ENCODE measurements at places on chromosomes 16 and 17. TPM values are rescaled to one million over a fixed set of nuclear protein-coding genes. Genes with fewer than 3 reads are reported as not detected.

GRCh38 chr16:1450218-1450617 is 5.9 kb upstream of the CCDC154 start:
- no peak for DNase-seq

GRCh38 chr17:65459677-65460347 is 101.6 kb downstream of the AXIN2 start:
- no peak for DNase-seq

DNA sequence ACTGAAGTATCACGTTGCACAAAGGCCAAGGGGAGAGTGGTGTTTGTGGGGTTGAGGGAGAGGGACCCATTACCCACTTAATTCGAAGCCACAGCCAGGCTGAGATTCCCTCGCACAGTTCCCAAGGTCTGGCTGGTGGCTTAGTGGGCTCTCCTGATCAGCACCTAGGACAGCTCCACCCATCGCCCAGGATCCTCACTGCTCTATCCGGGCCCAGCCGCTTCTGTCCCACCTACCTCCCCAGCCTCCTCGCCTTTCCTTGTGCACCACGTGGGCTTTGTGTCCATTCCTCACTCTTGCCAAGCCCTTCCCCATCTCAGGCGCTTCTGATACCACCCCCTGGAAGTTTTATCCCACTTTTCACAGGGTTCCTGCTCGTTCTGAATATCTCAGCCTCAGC is 163.5 kb downstream of the CCT6B start:
- DNase-seq = peak; percentile 65

DNA sequence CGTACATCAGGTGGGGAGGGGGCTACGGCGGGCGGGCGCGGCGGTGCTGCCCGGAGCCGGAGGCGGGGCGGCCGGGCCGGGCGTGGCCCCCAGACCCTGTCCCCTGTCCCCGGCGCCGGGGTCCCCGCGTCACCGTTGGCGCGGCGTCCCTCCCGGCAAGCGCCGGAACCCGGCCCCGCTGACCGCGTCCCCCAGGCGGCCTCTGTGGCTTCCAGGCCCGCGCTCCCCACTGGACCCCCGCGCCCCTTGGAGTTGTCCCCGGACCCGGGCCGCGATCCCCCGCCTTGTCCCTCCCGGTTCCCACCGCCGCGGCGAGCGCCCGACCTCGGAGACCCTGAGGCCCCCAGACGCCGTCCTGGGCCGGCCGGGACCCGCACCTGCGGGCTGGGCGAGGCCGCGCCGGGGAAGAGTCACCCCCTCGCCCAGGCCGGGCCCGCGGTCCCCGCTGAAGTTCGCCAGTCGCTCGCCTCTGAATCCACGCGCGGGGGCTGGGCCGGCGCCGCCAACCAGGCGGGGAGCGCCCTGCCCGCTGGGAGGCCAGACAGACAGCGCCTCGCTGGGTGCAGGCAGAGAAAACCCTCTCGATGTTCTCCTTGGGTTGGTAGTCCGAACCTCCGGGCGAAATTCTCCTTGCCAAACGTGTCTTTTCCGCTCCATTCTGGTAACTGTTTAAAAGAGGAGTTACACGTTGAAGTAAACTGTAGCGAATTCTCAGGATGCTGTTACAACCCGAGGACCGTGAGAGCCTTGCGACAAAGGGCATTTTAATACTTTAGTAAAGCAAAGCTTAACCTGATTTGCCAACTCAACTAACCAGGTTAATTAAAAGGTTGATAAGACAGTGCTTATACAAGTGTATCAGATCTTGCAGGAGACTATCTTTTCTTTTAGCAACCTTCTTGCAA is 761 bp downstream of the GAN start:
- no peak for DNase-seq

- no peak for DNase-seq
These were observed 60.5 kb downstream of the ADAMTS18 start for GRCh38 chr16:77374384-77374783.

The PTGES3L gene
- 66.8 TPM for polyA plus RNA-seq

GRCh38 chr16:58709333-58709732 is 24.8 kb upstream of the SLC38A7 start:
- no peak for DNase-seq

- DNase-seq = no peak
These were observed 741 bp upstream of the DEXI start for GRCh38 chr16:10943064-10943353.

The TRPV3 gene
- 1.5 TPM for polyA plus RNA-seq

DNA sequence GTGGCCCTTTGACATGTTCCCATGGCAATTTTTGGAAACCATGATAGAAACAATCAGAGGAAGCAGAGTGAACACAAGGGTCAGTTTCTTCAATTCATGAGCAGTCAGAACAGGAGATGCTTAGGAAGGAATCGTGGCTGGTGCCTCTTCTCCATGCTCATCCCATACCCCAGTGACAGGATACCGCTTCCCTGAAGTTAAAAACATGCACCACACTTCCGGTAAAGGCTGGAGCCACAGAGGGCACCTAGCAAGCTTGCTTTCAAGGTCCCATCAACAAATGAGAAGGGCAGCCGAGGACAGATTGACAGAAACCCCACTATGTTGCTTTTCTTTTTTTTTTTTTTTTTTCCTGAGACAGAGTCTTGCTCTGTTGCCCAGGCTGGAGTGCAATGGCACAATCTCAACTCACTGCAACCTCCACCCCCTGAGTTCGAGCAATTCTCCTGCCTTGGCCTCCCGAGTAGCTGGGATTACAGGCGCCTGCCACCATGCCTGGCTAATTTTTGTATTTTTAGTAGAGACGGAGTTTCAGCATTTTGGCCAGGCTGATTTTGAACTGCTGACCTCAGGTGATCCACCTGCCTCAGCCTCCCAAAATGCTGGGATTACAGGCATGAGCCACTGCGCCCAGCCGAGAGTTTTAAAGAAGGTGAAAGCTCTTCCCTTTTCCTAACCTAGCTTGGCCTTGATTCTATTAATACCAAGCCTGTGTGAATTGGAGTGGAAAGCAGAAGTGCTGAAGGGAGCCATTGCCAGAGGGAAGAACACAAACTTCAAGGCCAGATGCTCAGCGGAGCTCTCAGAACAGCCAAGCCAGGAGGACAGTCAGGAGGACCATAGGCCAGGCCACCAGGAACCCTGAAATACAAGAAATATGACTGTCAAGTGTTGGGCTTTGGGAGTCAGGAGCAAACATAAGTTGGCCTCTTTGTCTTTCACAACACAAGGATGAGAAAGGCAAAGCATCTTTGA is 16.6 kb downstream of the GP2 start:
- DNase-seq = no peak

- DNase-seq = no peak
These were observed 24.1 kb downstream of the CYB561 start for GRCh38 chr17:63421681-63422645.

DNA sequence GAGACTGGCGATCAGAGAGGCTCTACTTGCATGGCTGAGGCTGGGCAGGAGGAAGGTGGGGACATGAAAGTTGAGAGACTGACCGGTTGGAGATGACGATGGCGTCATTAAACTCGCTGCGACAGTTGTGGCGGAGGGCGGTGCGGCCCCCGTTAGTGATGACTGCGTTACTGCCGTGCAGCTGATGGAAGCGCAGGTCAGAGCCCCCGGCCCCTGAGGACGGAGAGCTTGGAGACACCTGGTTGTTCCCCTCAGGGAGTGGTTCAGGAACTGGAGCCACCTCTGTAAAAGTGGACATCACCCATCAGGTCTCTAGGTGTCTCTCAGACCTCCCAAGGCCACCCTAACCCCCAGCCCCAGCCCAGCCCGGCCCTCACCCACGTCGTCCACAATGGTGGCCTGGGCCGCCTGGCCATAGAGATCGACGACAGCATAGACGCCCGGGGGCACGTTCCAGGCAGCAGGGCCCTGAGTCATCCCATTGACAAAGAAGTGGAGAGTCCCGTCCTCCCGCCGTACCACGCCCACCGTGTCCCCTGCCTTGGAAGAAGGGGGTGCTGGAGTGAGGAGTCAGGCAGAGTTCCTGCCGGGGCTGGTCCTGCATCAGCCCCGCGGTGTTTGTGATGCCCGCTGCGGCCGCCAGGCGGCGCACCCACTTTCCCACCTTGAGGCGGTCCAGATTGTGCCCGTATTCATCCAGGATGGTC is 5.3 kb downstream of the NEURL4 start:
- peak; percentile 59 for DNase-seq

DNA sequence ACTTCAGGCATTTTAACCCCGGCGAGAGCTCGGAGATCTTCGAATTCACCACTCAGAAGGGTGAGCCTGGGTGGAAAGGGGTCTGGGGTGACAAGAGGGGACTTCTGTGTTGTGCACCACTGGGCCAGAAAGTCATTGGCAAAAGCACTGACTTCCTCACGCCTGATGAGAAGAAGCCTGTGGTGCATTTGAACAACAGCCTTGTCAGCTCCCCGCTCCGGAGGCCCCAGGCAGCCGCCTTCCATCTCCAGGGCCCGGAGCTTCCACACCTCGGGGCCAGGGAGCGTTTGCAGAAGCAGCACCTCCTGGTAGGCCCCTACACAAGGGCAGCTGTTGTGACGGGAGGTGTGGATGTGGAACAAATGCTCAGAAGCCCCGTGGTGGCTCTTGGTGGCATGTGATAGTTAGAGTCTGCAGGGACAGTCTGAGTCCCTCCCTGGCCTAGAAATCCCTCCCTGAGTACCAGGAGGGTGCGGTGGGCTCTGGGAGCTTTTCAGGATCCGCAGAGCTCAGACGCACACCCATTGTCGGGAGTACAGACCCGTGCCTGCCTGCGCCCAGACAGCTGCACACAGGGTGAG is 9.7 kb downstream of the CACNG1 start:
- no peak for DNase-seq

DNA sequence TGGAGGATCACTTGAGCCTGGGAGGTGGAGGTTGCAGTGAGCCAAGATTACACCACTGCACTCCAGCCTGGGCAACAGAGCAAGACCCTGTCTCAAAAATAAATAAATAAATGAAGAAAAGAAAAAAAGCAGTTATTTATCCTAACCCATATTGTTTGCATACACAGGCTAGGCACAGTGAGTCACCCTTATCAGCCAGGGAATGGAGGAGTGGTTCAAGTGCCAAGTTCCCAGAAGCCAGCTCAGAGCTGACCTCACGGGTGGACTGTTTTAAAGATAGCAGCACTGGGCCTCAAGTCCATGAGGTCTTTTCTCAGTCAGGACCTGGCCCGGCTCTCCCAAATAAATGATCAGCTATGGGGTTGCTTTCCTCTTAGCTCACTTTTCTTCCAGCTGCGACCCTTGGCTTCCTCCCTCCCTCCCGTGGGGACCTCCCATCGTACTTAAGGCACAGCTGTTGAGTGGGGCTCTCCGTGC is 22.6 kb upstream of the MGAT5B start:
- peak; percentile 84 for DNase-seq

The PIPOX gene
- polyA plus RNA-seq = 2.0 TPM

The PRPF8 gene
- polyA plus RNA-seq = 208 TPM

The LRRC36 gene
- polyA plus RNA-seq = 0.25 TPM

DNA sequence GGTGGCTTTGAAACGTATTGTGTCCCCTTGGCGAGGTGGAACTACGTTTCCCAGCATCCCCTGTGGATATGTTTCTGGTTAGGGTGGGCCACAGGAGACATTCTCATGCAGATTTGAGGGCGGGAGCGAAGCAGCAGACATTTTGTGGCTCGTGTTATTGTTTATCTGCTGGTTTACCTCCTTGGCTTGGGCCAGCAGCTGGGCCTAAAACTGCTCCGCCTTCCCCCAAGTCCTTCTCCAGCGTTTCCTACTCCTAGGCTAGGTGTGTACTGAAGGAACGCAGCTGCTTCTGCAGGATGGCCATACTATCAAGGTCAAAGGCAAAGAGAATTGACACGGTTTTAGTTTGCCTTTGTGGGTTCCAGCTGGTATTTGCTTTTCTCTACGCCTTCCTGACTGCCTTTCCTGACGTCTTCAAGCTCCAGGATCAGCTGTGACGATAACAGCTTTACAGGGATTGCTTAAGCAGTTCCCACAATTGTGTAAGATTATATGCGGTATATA is 17.2 kb upstream of the WSB1 start:
- DNase-seq = no peak

GRCh38 chr16:67311607-67312488 is 14.7 kb downstream of the KCTD19 start:
- peak; percentile 42 for DNase-seq

GRCh38 chr17:58337600-58338453 is 9.2 kb upstream of the TSPOAP1 start:
- no peak for DNase-seq

DNA sequence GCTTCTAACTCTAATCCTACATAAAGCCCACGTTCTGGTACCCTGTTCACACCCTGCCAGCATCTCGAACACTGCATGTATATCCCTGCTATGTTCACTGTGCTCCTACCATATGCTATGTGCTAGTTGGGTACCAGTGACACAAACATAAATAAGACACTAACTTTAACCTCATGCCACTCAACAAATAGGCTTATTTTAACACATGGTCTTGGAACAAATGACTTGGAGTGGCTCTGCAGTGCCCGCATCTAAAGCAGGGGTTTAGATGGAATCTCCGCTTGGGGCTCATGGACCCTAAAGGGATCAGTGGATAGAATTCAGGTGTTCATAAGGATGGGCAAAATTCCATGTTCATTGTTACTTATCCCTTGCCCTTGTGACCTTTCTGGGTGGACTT is 175.7 kb upstream of the ZKSCAN2 start:
- no peak for DNase-seq

DNA sequence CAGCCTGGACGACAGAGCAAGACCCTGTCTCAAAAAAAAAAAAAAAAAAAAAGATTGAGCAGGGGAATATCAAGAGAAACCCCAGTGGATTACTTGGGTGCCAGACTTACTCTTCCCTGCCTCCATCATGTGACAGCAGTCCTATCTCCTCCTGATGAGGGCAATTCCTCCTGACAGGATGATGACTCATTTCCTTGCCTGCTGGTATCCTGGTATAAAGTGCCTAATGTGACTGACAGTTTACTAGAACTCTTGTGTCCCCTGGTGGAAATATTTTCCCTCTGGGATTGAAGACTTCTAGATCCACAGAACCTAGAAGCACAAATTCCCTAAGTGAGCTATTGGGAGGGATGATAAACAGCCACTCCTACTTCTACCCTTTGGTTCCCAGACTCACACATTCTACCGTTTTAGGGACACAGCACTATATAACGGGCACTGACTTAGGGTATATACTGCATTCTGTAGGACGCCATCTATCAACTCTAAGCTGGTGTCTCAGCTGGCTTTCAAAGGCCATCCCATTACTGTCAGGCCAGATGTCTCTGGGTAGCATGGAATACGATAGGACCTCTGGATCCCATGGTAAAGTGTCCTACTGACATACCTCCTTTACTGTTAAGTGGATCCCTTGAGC is 114.6 kb upstream of the MED13 start:
- peak; percentile 2 for DNase-seq

The SBK1 gene
- 11.4 TPM for polyA plus RNA-seq

The MYOCD gene
- polyA plus RNA-seq = 0.53 TPM

The MT1H gene
- polyA plus RNA-seq = not detected

DNA sequence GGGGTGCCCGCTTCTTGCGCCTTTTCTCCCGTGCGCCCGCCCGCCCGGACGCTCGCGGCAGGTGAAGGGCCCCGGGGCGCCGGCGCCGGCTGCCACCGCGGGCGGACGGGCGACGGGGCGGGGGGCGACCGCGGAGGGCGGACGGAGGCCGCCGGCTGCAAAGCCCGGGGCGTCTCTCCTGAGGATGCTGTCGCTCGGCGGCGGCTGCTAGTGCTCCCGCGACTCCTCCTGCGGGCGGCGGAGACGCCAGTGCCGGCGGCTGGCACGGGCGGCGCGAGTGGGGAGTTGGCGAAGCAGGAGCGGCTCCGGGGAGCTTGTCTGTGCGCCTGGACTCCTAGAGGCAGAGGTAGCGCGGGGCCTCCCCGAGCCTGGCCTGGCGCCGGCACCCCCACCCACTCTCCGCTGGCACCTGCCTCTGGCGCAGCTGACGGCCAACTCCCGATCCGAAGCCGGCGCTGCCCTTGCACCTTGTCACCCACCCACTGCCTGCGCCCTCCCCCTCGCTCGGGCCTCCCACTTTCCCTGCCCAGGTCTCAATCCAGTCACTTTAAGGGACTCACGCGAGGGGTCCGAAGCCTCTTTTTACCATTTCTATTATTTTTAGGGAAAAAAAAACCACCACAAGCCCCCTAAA is at the start of gene FAM20A:
Gene FAM20A, minus strand, starts transcription at position 437 of the 634 bp plus-strand sequence. CDS start 701 bp downstream, outside the sequence.
- peak; percentile 66 for DNase-seq

The SPATA22 gene
- 0.51 TPM for polyA plus RNA-seq
